ENCODE measurements at places on chromosomes 5 and 9. TPM values are rescaled to one million over a fixed set of nuclear protein-coding genes. Genes with fewer than 3 reads are reported as not detected.

TMEM174 gene
- total RNA-seq: not detected

MACIR gene
- 18.8 TPM for total RNA-seq

ZNF879 gene
- 0.65 TPM for total RNA-seq

ST8SIA4 gene
- 0.58 TPM for total RNA-seq

FTMT gene
- not detected for total RNA-seq

SMIM15 gene
- total RNA-seq: 68.0 TPM

DHX29 gene
- 23.4 TPM for total RNA-seq

MYMK gene
- total RNA-seq: not detected

RGMB gene
- total RNA-seq: 6.7 TPM

LCN9 gene
- not detected for total RNA-seq

DBH gene
- total RNA-seq: not detected

MLANA gene
- not detected for total RNA-seq

BTNL3 gene
- total RNA-seq: not detected

PCDHGC4 gene
- total RNA-seq: not detected

ST6GALNAC6 gene
- 24.7 TPM for total RNA-seq

IPPK gene
- total RNA-seq: 11.9 TPM

SPATA31E1 gene
- not detected for total RNA-seq

MZB1 gene
- not detected for total RNA-seq

PPIP5K2 gene
- 22.8 TPM for total RNA-seq

C9orf50 gene
- not detected for total RNA-seq

CTNND2 gene
- not detected for total RNA-seq

SH3GL2 gene
- total RNA-seq: 0.06 TPM

RNF183 gene
- not detected for total RNA-seq

PCDHA1 gene
- 0.15 TPM for total RNA-seq

F2R gene
- 50.2 TPM for total RNA-seq

N4BP3 gene
- total RNA-seq: 0.67 TPM

PDE8B gene
- 1.7 TPM for total RNA-seq

MAP3K1 gene
- total RNA-seq: 1.1 TPM

BARHL1 gene
- not detected for total RNA-seq

PCDHGA1 gene
- total RNA-seq: 0.31 TPM

NACC2 gene
- 38.0 TPM for total RNA-seq

APBA1 gene
- 0.13 TPM for total RNA-seq

CBY3 gene
- not detected for total RNA-seq

DOLK gene
- 36.7 TPM for total RNA-seq

AGXT2 gene
- not detected for total RNA-seq

LIX1 gene
- not detected for total RNA-seq

CCDC180 gene
- 0.94 TPM for total RNA-seq

C5 gene
- 12.2 TPM for total RNA-seq

TRIM52 gene
- total RNA-seq: 6.6 TPM

ARL14EPL gene
- total RNA-seq: 0.35 TPM

CEP78 gene
- 20.6 TPM for total RNA-seq

NKD2 gene
- 19.9 TPM for total RNA-seq

PCDHB2 gene
- total RNA-seq: 4.1 TPM

PCDHB8 gene
- total RNA-seq: 0.32 TPM

IFNA13 gene
- total RNA-seq: not detected

GABRA1 gene
- not detected for total RNA-seq

C9 gene
- not detected for total RNA-seq

COL5A1 gene
- 48.7 TPM for total RNA-seq

C1QTNF2 gene
- 0.16 TPM for total RNA-seq

FGF18 gene
- total RNA-seq: 1.0 TPM

KIF20A gene
- total RNA-seq: 44.1 TPM

SLC6A18 gene
- total RNA-seq: not detected

SMIM33 gene
- not detected for total RNA-seq
